ENCODE measurements at places on chromosomes 2 and 18. TPM values are rescaled to one million over a fixed set of nuclear protein-coding genes. Genes with fewer than 3 reads are reported as not detected.

Gene ZNF804A
- 2.1 TPM for polyA plus RNA-seq

Gene GCG
- polyA plus RNA-seq = not detected

DNA sequence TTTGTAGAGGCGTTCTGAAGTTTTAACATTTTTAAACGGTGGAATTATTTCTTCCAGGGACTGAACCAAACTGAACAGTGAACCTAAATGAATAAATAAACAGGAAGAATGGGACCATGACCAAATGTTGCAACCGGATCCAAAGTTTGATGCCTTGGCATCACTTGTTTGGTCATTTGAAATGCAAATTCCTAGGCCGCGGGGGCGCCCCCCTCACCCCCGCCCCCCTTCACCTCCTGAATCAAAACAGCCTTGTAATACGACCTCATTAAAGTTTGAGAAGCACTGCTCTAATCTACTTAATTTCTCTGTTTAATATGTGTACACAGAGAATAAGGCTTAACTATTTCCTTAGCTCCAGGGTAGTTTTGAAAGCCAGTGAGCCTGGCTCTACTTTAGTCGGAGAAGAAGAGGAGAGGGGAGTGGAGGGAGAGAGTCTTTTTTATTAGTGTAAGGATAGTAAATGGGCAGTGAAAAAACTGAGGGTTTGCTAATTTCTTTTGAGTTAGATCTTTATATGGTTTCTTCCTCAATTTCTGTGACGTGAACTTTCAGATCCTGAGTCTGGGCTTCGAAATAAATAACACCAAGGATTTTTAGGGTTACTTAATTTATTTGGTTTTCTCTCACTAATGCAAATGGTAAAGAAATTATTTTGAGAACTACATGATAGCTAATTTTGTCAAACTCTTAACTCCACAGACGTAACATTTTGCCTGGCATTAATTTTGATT is 5.7 kb downstream of the C2orf80 start:
- no peak for DNase-seq

DNA sequence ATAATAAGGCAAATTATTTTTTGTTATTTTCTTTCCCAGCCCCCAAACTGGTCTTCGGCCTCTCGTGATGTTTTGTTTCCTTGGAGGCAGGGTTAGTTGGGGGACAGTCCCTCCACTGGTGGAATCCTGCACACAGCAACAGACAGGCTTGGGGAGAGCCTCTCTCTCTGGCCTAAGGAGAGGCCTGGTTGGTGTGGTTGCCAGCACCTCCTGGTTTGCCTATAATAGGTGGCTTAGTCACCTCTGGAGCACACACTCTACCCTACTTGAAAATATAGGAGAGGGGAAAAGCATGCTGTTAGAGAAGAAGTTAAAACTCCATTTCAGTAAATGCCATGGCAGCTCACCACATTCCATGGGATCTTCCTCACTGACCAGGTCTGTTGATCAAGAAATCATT is 417.2 kb upstream of the MEIS1 start:
- DNase-seq = no peak

GRCh38 chr2:98346311-98347236 is at the start of gene CNGA3:
TSS of gene CNGA3 (plus strand) at chr2:98346456. CDS start at chr2:98369976, 23,520 bp downstream.
- DNase-seq = peak; percentile 55

DNA sequence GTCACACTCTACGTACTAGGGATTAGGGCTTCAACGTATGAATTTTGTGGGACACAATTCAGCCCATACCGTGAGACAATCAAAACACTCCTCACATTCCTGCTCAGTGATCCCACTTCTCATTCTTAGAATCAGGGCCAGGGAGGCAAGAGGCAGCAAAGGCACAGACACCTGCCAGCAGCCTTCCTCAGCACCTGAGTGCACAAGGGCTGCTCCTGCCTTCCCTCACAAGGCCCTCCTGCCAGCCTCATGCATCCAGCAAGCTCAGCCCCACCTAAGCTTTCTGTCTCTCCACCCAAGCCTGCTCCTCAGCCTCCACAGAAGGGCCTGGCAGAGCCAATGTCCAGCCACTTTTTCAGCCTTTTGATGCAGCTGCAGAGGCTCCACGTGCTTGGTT is 141.6 kb downstream of the SP3 start:
- DNase-seq = peak; percentile 30

Measured in left kidney (tissue), 8 donors.